Head of caudate nucleus (tissue), 42 donors: ENCODE measurements at places on chromosomes 13 and 19.

DNA sequence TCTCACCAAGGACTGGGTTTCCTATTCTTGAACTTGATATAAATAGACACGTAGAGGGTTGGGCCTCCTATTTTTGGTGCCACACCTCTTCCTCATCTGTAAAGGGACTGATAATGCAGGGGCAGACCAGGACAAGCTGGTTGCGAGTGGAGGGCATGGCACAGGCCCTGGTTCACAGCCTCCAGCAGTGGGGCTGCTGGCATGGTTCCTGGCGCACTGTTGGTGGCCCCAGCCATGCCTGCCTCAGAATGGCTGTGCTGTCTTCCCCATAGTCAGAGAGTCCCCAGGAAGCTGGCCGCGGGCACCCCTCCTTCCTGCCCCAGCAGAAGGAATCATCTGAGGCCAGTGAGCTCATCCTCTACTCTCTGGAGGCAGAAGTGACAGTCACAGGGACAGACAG is 10.5 kb upstream of the OVOL3 start:
- no peak for DNase-seq

DNA sequence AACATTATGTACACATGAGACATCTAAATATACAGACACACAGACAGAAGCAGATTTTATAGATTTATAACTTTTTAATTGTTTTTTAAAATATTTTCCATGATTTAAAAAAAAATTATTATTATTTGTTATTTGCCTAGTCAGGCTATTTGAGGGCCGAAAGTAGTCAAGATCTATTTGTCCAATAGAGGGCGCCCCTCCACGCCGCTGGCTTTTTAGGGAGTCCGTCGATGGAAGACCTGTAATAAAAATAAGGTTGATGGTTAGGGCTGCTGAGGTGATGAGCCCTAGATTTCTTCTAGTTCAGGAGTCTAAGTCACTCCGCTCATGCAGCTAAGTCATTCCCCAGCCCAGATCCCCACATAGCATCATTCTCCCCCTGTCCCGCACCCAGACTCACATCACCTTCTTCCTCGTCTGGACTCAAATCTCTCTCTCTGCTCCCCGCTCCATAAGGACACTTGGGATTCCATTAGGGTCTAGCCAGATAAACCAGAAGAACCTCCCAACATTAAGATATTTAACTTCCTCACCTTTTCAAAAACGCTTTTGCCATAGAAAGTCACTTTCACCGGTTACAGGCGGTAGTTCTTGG is 33.9 kb upstream of the CEACAM21 start:
- peak; percentile 34 for DNase-seq

DNA sequence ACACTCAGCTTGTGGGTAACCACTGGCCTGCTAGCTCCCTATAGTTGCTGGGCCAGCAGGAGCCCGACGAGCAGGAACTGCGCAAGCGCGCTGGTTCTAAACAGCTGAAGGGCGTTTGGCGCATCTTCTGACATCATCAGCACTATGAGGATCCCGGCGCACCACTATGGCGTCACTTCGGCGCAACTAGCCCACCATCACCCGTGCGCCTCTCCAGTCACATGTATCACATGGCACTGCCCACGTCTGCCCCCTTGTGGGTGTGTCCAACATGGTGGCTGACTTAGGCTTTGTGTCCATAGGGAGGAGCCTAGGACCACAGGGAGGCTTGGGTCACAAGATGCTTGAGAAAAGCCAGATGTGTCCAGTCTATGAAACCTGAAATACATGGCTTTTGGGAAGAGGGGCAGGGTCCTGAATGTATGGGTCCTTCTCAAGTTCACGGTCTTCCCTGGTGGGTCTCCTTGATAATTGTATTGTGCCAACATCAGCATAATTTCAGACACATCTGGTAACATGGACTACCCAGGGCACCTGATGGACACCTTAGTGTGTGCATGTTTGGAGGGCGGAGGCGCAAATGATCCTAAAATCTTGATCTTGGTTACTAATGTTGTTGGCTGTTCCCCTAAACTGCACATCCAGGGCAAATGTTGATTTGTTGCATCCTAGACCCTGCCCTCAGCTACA is 18.0 kb downstream of the KLK4 start:
- DNase-seq, result no peak

DNA sequence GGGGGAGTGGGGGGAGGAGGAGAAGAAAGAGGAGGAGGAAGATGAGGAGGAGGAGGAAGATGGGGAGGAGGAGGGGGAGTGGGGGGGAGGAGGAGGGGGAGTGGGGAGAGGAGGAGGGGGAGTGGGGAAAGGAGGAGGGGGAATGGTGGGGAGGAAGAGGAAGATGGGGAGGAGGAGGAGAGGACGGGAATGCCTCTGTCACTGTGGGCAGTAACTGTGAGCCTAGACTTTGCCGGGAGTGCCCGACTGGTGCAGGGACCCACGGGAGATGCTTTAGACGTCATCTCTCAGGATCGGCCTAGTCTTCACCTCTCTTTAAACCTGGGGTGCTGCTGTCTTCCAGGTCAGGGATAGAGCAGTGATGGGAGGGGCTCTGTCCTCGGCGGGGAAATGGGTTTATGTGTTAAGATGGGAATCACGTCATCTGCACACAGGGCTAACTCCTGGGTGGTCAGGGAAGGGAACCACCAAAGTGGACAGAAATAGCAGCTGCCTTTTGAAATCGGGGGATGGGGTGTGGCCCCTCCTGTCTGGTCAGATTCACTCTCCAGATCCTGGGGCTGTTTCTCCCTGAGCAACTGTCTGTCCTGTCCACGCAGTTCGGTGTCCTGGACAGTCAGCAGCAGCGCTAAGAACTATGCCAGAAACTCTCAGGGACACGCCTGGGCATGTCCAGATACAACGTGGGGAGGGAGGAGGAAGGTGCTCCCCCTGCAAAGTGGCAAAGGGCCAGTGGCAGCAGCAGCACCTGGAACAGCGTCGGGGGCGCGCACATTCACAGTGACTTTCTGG is 26.9 kb downstream of the GAS6 start:
- DNase-seq, result no peak

- DNase-seq, result no peak
Measured at GRCh38 chr13:24033527-24034302, 126.8 kb upstream of the SPATA13 start.

DNA sequence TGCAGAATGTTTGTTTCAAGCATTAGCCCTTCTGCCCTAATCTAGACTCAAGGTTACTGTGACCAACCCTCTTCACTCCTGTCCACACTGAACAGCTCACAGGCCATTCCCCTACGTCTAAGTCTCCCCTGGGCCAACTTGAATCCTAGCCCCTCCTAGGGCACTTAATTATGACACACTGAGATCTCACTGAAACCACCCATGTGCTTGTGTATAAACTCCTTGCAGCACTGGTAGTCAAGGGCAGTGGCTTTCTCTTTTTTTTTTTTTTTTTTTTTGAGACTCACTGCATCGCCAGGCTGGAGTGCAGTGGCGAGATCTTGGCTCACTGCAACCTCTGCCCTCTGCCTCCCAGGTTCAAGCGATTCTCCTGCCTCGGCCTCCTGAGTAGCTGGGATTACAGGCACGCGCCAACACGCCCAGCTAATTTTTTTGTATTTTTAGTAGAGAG is 1.9 kb upstream of the AKT2 start:
- DNase-seq, result no peak

- DNase-seq, result no peak
Measured at GRCh38 chr19:11581740-11582139, 4.3 kb upstream of the ACP5 start.

DNA sequence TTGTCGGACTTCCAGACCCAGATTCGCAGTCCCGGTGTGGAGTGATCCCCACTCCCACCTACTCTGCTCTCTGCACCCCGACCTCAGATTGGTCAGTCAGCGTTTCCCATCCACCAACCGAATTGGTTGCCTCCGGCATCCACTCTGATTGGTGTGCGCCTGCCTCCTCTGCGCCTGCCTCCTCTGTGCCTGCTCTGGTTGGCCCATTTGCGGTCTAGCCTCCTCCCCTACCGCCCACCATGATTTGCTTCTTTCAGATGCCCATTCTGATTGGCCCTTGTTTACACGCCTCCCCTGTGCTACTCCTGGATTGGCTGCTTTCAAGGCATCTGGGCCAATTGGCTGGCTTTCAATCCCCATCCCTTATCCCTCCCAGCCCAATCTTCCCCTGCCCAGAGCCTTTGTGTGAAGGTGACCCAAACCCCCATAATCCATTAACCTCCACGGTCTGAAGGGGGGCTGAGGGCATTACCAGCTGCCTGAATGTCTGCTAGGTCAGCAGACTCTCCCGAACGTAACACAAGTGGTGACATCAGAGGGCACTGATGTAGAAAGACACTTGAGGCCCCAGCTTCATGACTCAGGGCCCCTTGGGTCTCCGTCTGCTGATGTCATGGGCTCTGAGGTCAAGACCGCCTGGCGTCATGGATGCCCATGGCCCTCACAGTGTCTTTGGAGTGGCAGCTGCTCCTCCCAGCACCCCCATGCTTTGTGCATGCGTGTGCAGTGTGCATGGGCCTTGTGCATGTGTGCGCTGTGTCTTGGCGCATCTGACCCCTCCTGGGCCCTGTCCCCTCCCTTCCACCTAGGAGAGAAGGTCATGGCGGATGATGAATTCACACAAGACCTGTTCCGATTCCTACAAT is 80.4 kb downstream of the MAP4K1 start:
- no peak for DNase-seq

GRCh38 chr13:94454334-94454733 is 25.1 kb downstream of the DCT start:
- DNase-seq, result no peak

DNA sequence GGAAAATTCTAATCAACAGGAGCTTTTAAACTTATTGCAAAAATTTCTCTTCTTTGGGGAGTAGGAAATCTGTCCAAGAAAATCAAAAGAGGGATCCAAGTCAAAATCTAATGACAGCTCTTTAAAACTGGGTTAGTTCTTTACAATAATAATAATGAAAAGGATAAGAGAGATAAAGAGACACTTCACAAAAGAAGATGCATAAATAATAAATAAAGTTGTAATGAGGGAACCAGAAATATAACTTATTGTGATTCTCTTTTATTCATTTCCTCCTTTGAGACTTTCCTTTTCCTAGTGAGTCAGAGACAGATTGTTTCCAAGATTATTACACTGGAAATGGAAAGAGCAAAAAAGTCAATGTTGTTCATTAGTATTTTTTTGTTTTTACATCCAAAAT is 1029.3 kb downstream of the PCDH17 start:
- no peak for DNase-seq

DNA sequence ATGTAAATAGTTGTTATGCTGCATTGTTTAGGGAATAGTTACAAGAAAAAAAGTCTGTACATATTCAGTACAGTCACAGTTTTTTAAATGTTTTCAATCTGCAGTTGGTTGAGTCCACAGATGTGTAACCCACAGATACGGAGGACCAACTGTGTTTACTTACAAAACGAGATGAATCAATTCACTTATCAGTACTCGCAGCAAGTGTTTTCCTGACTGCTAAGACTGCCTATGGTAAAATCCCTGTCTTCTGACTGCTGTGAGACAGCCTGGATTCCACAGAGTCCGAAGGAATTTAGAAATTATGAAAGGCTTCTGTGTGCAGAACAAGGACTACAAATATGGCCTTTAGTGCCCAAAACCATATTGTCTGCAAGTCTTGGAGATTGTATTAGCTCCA is 45.7 kb upstream of the C1QTNF9 start:
- DNase-seq, result no peak

DNA sequence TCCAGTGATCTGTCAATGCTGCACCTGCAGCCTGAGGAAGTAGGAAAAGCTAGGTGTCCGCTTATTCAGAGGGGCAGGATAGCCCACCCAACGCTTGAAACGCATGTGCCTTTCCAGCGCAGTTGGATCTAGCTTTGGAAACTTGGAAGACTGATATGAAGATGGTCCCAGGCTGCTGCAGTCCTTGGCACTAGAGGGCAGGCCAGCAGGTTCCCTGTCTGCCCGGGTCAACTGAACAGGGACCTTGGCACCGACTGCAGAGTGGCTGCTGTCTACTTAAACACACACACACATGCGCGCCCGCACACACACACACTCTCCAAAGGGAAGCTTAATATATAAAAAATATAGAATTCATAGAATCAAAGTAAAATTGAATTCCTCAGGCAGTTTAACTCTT is 100.0 kb downstream of the TSHZ3 start:
- no peak for DNase-seq

GRCh38 chr13:45482571-45483173 is 17.9 kb downstream of the COG3 start:
- no peak for DNase-seq

DNA sequence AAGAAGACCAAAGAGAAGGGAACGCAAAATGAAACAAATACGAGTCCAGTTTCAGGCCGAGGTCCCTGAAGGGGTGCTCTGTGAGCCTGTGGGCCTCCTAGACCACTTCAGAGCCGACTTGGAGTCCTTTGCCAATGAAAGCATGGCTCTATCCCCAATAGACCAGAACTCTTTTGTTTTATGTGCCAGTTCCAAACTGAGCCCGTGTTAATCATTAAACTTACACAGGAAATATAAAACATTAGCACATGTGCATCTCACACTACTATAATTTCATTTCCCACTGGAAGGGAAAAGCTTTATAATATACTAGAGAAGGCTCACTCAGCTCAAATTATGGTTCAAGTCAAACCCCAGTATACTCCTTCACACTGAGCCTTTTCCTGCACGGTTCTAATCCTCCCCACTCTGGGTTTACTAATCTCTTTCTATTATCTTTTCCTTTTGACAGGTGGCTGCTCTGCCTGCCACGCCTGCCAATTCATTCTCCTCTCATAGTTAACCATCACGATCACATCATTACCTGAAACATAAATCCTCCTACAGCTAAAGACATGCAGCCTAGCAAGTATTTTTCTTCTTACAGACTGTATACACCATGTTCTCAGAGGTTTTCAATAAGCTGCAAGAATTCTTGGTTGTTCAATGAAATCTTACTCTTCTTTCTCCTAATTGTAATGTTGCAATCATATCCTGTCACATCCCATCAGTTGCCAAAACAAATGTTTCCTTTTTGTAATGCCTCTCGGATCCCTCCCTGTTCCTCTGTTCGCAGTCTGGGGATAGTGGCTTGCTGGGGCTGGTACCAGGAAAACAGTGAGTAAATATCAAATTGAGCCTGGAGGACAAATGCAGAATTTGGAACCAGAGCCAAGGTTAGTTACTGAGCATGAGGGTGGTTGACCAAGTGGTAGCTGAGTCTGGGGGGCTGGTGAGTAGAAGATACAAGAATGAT is 18.8 kb upstream of the WASF3 start:
- peak; percentile 49 for DNase-seq

GRCh38 chr19:10501971-10502523 is 1.1 kb downstream of the KEAP1 start:
- DNase-seq, result peak; percentile 83

GRCh38 chr13:94129490-94129894 is 350.0 kb downstream of the DCT start:
- DNase-seq, result no peak
